ENCODE measurements at places on chromosomes 4 and X. TPM values are rescaled to one million over a fixed set of nuclear protein-coding genes. Genes with fewer than 3 reads are reported as not detected.

The ZGRF1 gene
- 2.9 TPM for polyA plus RNA-seq

The DGAT2L6 gene
- polyA plus RNA-seq, result not detected

The WDFY3 gene
- 3.4 TPM for polyA plus RNA-seq

The COL25A1 gene
- 0.38 TPM for polyA plus RNA-seq

The SLC10A6 gene
- polyA plus RNA-seq, result not detected

The STPG2 gene
- 0.10 TPM for polyA plus RNA-seq

The CLDN34 gene
- polyA plus RNA-seq, result not detected

The ATP8A1 gene
- 0.38 TPM for polyA plus RNA-seq

The MMGT1 gene
- polyA plus RNA-seq, result 25.3 TPM

The DOK7 gene
- 4.3 TPM for polyA plus RNA-seq

Measured in aorta (tissue), 5 donors.